Activated CD4-positive, alpha-beta T cell treated with anti-CD3 and anti-CD28 coated beads, Interleukin-2, amount 50 U/mL, for 4 hours (primary cell): ENCODE measurements at places on chromosomes 16 and 17.

- DNase-seq: no peak
Observed at GRCh38 chr17:72496461-72496860, 375.6 kb downstream of the SOX9 start.

GRCh38 chr17:13705221-13705620 is 103.5 kb upstream of the HS3ST3A1 start:
- DNase-seq: no peak

DNA sequence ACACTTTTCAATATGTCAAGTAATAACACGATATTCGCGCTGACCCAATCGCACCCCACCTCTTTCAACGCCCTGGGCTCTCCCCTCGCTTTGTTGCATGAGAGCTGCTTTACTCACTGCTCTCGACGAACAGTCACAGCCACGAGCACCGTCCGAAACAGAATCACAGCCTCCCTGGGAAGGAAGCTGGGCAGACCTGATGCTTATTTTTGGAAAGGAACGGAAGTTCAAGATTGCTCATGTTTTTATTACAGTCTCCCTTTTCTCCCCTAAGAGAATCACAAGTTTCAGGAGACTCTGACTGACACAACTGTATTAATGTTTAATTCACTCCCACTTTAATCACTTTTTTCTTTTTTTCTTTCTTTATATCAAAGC is 67.8 kb downstream of the ANKRD11 start:
- DNase-seq: peak; percentile 28

DNA sequence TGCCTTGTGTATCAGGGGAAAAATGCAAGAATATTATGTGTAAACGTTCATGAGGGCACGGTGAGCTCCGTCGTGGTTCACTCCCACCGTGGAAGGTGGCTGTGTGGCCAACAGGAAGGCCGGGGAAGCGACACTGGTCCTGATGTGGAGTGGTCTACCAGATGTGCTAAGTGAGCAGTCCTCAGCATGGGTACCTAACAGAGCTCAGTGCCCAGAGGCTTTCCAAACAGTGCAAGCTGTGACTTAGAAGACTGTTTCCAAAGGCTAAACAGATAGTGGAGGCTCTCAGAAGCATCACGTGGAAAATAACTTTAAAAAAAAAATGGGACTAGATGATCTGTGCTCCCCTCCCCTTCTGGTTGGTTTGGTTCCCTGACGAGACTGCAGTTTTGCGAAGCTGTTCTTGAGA is 199.3 kb upstream of the CHMP6 start:
- DNase-seq: no peak

DNA sequence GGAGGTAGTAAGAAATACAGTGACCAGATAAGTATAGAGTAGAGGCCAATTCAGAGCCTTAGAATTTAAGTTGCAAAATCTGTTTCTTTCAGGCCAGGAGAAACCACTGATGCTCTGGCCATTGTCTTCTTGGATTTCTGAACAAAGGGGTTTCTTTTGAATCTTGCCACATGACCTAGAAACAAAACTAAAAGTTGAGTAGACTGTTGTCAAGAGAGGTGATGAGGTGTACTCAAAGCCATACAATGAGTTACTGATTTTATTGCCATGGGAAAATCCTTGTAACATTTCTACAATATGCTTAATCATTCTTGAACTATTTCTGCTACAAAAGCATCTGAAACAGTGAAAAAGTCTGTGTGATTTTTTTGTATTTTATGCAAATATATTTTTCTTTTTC is 881.3 kb downstream of the CDH11 start:
- no peak for DNase-seq

DNA sequence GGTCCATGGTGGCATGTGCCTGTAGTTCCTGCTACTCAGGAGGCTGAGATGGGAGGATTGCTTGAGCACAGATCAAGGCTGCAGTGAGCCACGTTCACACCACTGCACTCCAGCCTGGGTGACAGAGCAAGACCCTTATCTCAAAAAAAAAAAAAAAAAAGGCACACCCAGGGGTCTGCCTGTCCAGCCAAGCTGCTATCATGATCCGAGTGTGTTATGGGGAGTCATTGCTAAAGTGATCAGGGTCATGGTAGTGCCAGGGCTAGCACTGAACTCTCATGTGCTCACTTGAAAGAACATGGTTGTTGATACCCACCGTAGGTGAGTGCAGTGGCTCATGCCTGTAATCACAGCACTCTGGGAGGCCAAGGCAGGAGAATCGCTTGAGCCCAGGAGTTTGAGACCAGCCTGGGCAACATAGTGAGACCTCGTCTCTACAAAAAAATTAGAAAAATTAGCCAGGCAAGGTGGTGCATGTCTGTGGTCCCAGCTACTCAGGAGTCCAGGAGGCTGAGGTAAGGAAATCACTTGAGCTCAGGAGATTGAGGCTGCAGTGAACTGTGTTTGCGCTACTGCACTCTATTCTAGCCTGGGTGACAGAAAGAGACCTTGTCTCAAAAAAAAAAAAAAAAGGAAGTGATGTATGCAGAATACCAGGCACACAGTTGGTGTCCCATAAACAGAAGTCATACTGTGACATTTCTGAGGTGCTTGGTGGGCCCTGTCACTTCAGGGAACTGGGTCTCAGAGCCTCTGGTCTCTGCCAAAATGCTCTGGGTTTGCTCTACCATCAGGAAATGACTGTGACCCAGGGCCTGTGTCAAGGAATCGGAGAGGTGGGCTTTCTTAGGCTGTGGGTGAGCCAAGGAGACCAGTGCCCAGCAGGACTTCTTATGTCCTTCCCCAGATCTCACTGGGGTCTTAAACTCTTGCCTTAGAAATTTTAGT is 2.2 kb downstream of the PRM1 start:
- DNase-seq: no peak

- no peak for DNase-seq
Observed at GRCh38 chr17:46121841-46122485, 71.3 kb downstream of the KANSL1 start.

GRCh38 chr17:67390646-67391361 is 13.7 kb downstream of the PITPNC1 start:
- peak; percentile 42 for DNase-seq

GRCh38 chr16:74742051-74742481 is 32.6 kb downstream of the FA2H start:
- DNase-seq: no peak

DNA sequence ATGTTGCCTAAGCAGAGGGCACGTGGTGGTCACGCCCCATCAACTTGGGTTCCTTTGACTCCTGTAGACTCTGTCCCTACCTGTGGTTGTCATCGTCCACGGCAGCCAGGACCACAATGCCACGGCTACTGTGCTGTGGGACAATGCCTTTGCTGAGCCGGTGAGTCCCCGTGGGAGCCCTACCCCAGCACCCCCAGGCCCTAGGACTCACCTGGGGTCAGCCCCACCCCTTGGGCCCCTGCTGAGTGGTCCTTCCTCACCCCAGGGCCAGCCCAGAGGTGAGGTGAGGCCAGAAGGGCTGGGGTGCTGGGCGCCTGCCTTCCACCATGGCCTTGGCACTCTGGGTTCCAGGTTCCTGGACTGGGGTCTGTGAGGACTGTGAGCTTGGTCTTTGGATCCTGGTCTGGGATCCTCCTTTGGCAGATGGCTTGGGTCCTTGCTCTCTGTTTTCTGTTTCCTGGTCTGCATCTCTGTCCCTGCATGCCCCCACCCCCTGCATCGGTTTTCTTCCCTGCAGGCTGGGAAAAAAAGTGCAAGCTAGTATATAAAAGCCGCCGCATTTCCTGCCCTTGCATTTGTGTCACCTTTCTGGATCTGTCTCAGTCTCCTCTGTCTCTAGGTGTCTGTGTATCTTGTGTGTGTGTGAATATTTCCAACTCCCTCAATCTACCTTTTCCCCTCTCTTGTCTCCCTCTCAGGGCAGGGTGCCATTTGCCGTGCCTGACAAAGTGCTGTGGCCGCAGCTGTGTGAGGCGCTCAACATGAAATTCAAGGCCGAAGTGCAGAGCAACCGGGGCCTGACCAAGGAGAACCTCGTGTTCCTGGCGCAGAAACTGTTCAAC is 17.5 kb downstream of the STAT5A start:
- DNase-seq: no peak

GRCh38 chr17:64515419-64515818 is 8.6 kb downstream of the CEP95 start:
- no peak for DNase-seq

DNA sequence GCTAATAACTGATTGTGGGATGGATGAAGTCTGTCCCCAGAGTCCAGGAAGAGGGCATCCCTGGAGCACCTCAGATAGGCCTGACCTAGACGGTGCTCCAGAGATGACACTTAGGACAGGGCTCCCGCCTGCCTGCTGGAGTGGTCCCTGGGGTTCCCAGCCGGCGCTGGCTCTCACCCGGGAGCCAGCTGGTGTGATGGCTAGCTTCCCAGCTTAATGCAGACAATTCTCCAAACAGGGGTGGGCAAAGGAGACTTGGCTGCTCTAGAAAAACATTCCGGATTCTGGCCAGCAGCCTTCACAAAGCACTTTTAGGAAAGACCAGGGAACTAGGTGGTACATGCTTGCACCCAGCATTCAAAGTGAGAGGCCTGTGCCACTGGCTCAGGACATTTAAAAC is 18.6 kb downstream of the ACE start:
- no peak for DNase-seq

- no peak for DNase-seq
Observed at GRCh38 chr17:57779706-57780105, 34.6 kb upstream of the CCDC182 start.

DNA sequence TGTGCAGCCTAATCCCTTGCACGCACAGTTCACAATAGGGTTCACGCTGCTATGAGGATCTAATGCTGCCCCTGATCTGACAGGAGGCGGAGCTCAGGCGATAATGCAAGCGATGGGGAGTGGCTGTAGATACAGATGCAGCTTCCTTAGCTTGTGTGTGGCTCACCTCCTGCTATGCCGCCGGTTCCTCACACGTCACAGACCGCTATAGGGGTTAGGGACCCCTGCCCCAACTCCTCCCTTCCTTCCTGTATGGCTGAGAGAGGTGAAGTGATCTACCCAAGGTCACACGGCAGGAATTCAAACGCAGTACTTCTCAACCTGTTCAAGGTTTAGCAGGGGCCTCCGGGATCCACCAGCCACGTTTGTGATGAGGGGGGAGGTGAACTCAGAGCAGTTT is 13.4 kb upstream of the PLLP start:
- peak; percentile 26 for DNase-seq

DNA sequence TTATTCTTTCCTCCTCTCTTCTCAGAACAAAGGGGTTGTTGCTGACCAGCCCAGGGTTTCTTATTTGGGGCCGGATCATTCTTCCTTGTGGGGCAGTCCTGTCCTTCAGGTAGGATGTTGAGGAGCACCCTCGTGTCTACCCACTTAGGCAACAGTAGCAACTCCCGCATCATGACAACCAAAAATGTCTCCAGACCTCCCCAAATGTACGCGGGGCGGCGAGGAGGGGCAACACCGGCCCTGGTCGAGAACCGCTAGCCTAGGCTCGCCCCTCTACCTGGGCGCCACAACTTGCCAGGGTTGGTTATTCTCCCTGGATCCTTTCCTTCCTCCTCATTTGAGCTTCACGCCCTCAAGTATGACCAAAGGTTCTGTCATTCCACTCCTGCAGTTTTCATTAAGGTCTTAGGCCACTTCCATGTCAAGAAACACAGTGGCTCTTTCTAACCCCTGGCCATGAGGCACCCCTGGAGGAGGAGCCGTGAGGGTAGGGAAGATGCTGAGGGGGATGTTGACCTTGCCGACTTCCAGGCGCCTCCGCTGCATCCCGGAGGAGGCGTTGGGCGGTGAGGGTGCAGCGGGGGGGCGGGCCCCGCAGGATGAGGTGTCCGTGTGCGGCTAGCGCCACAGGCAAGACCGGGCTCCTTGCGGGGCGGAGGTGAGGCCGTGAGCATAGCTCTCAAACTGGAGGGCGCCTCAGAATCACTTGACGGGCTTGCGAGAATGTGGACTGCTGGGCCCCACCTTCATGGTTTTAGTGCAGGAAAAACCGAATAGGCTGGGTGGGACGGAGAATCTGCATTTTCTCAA is 712 bp upstream of the SPECC1 start:
- DNase-seq: no peak

- no peak for DNase-seq
Observed at GRCh38 chr17:58677194-58677880, 14.5 kb downstream of the TEX14 start.

- no peak for DNase-seq
Observed at GRCh38 chr16:53511084-53511402, 8.0 kb upstream of the AKTIP start.

GRCh38 chr17:81153340-81153803 is 11.9 kb upstream of the PVALEF start:
- peak; percentile 34 for DNase-seq

GRCh38 chr17:3528880-3529511 is 28.6 kb downstream of the TRPV3 start:
- no peak for DNase-seq

GRCh38 chr16:72937916-72938794 is 109.8 kb downstream of the ZFHX3 start:
- no peak for DNase-seq

DNA sequence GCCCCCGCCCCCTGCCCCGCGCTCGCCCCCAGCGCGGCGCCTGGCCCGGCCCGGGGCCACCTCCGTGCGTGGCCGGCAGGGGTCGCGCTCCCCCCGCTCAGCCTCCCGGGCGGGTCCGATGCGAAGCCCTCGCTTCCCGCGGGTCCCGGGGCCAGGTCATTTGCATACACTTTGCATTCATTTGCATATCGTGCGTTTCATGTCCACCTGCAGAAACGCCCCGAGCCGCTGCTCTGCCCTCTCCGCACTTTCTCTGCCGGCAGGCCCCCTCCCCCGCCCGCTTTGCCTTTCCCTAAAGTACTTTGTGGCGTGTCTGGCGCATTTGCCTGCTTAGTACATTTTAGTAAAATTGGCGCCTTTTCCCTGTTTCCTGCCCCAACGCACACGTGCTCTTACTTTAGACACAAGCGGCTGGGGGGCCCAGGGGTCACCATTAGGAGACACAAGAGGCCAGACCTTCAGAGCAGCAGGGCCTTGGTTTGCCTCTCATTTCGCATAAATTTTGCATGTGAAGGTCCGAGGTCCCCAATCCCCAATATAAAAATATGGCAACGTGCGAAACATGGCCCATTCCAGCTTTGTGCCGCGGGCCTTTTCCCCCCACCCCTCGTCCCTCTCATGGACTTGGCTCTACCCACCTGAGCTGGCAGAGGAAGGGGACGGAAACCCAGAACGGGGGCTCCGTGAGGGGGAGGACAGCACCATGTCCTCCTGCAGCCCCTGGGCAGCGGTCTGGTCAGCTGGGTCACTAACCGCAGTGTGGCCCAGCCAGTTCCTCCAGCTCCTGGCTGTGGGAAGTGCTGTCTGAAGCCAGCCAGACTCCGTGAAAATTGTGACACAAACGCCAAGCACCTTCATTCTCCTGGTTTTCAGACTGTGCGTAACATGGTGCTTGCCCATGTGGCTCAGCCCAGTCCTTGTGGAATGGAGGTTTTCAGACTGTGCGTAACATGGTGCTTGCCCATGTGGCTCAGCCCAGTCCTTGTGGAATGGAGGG is 34.8 kb downstream of the CBFA2T3 start:
- peak; percentile 36 for DNase-seq

DNA sequence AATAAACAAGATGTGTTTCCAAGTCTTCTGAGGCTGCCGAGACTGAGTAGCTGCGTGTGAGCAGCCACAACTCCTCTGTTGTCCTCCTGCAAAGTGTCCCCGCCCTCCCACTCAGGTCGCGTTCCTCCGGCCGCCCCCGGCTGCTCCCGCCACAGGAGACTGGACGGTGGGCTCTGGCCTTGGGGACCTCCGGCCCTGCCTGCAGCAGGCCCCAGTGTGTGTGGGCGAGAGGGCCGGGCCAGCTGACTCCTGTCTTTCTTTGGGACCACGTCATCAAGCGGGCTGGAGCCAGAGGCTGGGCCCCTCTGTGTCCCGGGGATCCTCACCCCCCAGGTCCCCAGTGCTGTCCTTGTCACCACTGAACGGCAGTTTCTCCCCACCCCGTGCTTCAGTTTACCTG is 175.3 kb downstream of the NPIPB11 start:
- no peak for DNase-seq
